ENCODE measurements at places on chromosomes 7 and 10. TPM values are rescaled to one million over a fixed set of nuclear protein-coding genes. Genes with fewer than 3 reads are reported as not detected.

The SFMBT2 gene
- polyA plus RNA-seq: 1.3 TPM

The CPED1 gene
- 83.2 TPM for polyA plus RNA-seq

The ASIC3 gene
- 0.07 TPM for polyA plus RNA-seq

The CYP26C1 gene
- 0.02 TPM for polyA plus RNA-seq

The ADCY1 gene
- 0.43 TPM for polyA plus RNA-seq

The TMEM178B gene
- 0.02 TPM for polyA plus RNA-seq

The SNX8 gene
- 27.4 TPM for polyA plus RNA-seq

The TMEM213 gene
- not detected for polyA plus RNA-seq

The TMEM270 gene
- polyA plus RNA-seq: not detected
